ENCODE measurements at places on chromosomes 3 and 15.

DNA sequence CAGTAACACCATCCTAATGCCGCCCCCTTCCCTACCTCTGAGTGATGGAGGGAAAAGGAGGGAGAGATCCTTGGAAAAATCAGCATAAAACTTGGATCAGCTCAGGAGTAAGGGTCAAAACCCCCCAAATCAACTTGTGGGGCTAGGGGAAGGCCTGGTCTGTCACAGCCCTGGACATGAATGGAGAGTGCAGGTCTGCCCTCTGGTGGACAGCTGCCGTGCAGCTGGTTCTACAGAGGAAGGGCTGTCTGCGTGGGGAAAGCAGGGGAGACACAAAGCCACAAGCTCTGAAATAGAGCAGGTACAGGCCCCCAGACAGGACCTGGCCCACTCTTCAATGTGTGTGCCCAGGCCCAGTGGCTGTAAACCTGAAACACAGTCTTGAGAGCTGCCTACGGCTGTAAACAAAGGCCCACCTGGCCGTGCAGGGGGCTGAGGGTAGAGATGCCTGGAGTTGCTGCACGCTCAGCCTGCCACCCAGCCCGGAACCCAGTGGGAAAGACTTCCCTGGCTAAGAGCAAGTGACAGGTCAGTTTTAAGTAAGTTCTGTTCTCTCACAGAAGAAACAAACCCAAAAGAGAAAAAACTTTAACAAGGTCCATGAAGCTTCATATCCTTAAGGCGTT, 16.4 kb downstream of the CLK3 start:
- DNase-seq, result peak; percentile 39

GRCh38 chr3:52084954-52085680, 28.7 kb upstream of the DUSP7 start:
- DNase-seq, result no peak

GRCh38 chr3:143255739-143256138, 136.2 kb downstream of the CHST2 start:
- DNase-seq, result no peak

DNA sequence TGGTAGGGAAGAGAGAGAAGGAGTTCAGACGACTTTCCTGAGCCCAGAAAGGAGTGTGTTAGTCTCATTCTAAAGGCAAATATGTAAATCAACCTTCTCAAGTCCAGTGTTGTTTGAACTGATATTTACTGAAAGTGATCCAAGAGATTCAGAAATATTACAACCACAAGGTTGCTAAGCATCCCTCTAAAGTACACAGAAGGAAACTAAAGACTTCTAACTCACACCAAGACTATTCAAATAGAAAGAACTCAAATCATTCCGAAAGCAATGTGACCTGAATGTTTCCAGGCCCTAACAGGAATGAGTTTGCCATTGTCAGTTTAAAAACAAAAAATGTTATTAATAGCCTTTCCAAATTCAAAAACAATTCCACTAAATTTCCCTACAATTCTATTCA, 56.9 kb upstream of the VGLL3 start:
- DNase-seq, result no peak

DNA sequence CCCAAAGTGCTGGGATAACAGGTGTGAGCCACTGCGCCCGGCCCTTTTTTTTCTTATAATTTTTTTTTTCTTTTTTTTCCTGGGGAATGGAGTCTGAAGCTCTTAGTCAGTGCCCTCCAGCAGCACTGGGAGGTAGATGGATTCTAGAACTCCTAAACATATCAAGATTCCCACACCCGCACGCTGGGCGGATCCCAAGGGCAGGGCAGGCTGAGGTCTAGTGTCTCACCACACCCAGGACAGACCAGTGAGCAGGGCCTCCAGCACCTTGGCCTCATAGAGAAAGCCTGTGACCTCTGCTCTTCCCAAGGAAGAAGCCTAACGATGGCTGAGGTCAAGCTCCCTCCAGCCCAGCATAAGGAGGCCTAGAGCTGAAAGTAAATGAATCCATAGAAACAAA, 153.7 kb upstream of the MEF2A start:
- DNase-seq, result no peak

- DNase-seq, result no peak
Measured at GRCh38 chr3:123781138-123781537, 103.0 kb downstream of the MYLK start.

- no peak for DNase-seq
Measured at GRCh38 chr3:111068574-111068973, 3.0 kb upstream of the NECTIN3 start.

DNA sequence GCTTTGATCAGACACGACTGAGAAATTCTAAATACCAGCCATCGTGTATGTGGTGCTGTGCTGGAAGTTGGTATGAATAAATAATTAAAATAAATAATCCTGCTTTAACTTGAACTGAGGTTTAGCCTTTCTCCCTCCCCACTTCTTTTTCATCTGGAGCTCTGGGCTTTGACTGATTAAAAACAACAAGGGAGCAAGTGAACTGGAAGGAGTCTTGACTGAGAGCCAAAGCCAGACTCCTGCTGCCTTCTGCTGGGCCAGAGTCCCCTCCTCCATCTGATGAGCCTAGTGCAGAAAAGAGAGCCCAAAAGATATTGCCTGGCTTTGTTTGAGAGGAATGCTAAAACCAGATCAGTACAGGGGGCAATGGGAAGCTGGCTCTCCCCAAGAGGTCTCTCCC, 96.0 kb downstream of the CCNL1 start:
- DNase-seq, result no peak

GRCh38 chr3:147215660-147216059, 190.7 kb downstream of the ZIC4 start:
- DNase-seq, result no peak

GRCh38 chr3:46406788-46407611, at the start of the genes CCR5AS and CCRL2:
Gene CCR5AS (minus strand): TSS chr3:46407066.
Gene CCRL2 (plus strand): TSS chr3:46407259. CDS start chr3:46408080, 821 bp downstream.
- DNase-seq, result peak; percentile 8

- DNase-seq, result no peak
Measured at GRCh38 chr3:155425396-155425795, 131.9 kb upstream of the STRIT1 start.

- DNase-seq, result no peak
Measured at GRCh38 chr3:135267487-135267886, 472.4 kb downstream of the EPHB1 start.

DNA sequence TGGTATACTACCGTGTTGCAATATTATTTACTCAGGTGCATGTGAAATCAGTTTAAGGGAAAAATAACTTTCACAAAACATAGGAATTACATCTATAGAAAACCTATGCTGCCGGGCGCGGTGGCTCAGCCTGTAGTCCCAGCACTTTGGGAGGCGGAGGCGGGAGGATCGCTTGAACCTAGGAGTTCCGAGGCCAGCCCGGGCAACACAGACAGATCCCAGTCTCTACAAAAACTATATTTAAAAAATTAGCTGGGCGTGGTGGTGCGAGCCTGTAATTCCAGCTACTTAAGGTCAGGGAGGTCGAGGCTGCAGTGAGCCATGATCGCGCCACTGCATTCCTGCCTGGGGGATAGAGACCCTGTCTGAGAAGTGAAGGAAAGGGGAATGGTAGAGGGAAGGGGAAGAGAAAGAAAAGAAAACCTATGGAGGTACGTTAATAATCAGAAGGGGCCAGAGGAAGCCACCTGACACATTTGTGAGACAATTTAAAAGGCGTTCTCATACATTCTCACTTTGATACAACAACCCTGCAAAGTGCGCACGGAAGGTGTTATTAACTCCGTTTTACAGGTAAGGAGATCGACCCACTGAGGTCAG, 456 bp upstream of the TMEM62 start:
- DNase-seq, result no peak

- DNase-seq, result no peak
Measured at GRCh38 chr3:11131371-11131770, 22.9 kb upstream of the HRH1 start.

DNA sequence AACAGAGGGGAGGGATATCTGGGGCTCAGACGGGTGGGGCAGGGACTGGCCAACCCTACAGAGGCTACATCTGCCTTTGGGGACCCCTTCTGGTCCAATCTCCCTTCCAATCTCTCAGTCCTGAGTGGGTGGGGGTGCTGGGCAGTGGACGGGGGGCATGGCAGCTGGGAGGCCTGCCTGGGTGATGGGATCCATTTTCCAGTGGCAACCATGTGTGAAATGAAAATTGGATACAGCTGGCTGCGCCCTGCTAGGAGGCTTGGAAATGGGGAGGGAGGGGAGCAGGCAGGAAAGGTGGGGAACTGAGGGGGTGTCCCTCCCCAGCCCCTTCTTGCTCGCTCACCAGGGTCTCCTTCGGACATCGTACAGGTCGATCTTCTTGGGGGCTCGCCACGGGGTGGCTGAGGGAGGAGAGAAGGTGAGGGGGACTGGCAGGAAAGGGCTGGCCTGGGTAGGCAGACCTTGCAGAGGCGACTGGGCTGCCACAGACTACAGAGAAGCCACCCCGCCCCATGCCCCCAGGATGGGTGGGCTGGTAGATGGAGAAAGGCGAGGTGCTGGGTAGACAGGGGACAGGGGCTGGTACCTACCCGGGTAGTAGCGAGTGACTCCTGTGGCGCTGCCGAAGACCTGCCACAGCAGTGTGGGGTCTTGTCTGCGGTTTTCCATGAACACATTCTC, 21.2 kb upstream of the TMEM115 start:
- no peak for DNase-seq

GRCh38 chr15:83199288-83199687, 8.3 kb downstream of the HDGFL3 start:
- no peak for DNase-seq

GRCh38 chr3:137761563-137762503, 2.3 kb upstream of the SOX14 start:
- no peak for DNase-seq

DNA sequence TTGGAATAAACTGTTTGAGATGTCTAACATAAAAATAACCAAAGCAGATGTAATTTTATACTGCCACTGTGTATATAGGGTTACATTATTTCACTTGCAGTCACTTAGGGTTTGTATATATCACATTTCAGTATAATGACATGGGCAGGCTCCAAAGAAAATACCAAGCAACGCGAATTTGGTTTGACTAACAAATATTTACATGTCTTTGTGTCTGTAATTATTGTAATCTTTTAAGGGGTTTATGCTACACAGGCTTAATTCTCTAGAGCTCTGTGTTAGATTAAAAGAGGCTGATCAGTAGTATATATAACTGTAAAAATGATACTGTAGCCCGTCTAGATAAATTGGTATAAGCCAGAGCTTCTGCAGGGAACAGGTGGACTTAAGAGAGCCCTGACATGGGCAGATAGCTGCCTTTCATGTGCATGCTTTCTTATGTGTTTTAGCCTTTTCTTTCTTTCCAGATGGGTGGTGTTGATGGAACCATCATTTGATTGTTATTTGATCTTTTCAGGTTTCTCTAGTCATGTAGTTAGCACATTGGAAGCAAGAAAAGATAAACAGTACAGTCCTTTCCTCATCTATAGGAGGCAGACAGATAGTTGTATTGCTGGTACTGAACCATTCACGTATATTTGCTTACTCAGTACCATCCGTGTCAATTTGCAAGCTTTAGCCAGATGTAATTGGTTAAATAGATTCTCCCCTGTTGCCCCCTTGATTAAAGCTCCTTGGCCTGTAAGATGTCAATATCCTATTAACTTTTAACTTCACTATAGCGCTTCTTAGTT, 86.1 kb downstream of the GALK2 start:
- DNase-seq, result no peak

DNA sequence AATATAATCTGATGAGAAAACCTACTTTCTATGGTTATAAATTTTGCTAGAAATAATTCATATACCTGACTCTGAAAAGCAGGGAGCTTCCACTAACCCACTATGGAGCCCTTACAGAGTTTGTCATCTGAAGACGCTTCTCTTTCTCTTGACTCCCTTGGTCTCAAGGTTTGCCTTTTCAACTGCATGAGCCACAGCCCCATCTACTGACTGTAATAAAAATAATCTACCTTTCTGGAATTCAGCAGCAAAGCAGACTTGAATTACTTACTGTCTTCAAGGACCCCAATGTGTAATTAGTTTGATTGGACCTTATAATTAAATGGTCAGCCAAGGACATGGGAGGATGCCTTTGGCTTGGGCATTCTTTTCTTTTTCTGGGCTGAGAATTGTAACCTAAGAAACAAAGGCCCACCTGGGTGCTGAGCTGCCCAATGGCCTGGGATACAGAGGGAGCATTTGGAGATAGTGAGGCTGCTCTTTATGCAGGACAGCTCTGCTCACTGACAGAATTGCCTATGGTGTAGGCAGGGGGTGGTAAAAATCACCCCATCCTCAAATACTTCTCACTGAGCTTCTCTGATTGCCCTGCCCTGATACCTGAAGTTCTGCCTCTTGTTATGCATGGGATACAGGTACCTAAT, 178.6 kb upstream of the TRIM42 start:
- DNase-seq, result no peak

DNA sequence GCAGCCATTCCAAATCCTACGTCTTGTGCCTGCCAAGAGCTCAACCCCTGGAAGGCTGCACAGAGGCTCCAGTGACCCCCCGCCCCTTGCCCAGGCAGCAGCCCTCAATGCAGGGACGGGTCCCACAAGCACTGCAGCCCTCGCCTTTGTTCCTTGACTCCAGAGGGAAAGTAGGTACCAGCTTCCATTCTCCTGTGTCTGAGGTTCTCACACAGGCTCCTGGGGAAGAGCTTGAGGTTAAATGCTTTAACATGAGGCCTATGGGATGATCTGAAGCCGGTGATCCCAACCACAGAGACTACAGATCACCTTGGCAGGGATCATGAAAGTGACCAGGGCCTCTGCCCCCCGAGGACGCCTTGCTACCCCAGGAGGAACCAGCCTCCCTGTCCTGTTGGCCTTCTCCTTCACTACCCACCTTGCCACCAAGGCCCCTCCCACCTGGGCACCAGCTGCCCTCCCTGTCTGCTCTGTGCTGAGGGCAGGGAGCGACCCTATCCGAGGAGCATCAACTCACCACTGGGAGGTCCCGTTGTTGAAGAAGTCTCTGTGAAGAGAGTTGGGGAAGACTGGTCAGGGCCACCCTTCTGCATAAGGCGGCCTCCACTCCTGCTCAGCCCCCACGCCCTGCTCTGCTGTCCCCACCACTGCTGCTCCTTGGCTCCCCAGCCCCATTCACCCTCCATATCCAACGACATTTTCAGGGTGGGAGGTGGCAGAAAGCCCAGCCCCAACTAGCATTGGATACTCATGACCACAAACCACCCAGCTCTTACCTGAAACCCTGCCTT, 95.3 kb downstream of the SEC22A start:
- DNase-seq, result no peak

- DNase-seq, result no peak
Measured at GRCh38 chr3:150790629-150791028, 27.7 kb upstream of the SIAH2 start.

- no peak for DNase-seq
Measured at GRCh38 chr3:59631482-59631881, 581.7 kb upstream of the CFAP20DC start.

- peak; percentile 25 for DNase-seq
Measured at GRCh38 chr15:52735231-52736089, 54.7 kb downstream of the ONECUT1 start.

GRCh38 chr3:69409831-69410230, 23.9 kb upstream of the FRMD4B start:
- no peak for DNase-seq
